ENCODE measurements at places on chromosomes 11 and 22.

DNA sequence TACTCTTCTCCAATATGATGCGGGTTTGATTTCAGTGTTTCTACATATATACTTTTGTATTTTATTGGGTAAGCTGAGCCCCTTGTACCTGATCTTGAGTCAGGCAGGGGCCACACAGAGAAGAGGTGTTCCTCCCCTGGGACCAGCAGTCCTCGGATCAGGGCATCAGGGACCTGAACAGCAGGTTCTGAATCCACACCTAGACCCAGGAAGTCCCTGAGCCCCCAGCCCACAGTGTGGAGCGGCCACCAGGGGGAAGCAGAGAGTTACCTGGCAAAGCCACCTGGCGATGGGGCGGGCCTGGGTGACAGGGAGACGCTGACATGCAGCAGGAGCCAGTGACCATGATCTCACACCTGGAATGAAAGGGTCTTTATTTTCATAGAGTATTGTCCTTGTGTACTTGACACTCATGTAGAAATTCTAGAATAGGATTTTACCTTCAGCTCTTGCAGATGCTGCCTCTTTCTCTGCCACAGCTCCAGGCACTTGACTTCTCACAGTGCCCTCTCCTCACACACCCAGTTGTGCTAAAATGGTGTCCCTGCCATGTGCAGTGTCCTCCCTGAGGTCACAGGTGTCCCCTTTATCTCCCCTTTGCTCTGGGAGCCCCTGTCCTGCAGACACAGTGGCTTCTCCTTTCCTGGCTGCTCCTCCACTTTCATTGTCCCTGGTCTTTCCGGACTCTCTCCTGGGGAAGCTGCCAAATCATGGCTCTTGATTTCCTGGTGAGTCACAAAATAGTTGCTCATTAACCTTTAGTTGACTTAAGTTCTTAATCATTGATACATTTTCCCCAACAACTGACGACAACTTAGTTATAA, 48.5 kb downstream of the GGTLC2 start:
- no peak for DNase-seq

DNA sequence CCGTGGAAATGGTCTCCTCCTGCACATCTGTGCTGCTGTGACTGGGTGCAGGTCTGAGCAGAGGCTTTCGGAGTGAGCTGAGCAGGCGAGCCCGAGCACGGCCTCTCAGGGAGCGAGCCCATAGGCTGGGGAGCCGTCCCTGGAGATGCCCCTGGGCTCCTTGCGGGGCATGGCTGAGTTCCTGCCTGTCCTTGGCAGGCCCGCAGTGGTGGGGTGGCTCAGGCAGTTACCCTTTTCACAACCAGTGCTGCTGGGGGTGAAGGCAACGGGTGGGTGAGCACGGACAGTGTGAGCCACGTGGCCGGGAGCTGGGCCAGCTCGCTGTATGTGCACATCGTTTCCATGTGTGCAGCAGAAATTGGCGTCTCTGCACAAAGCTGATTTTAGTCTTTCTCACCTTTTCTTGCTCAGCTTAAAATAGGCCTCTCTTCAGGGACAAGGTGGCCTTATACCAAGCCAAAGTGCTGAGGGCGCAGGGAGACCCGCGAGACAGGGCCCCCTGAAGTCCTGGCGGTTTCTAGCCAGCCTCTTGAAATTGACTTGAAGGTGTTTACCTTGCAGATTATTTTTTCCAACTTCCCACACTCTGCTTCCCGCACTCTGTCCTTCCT, at the start of gene TP53AIP1:
Gene TP53AIP1, minus strand, starts transcription at position 55 of the 611 bp plus-strand sequence. CDS start 5,053 bp downstream, outside the sequence.
- no peak for DNase-seq

GRCh38 chr11:119854521-119854920, 125.5 kb upstream of the NECTIN1 start:
- DNase-seq, result no peak

DNA sequence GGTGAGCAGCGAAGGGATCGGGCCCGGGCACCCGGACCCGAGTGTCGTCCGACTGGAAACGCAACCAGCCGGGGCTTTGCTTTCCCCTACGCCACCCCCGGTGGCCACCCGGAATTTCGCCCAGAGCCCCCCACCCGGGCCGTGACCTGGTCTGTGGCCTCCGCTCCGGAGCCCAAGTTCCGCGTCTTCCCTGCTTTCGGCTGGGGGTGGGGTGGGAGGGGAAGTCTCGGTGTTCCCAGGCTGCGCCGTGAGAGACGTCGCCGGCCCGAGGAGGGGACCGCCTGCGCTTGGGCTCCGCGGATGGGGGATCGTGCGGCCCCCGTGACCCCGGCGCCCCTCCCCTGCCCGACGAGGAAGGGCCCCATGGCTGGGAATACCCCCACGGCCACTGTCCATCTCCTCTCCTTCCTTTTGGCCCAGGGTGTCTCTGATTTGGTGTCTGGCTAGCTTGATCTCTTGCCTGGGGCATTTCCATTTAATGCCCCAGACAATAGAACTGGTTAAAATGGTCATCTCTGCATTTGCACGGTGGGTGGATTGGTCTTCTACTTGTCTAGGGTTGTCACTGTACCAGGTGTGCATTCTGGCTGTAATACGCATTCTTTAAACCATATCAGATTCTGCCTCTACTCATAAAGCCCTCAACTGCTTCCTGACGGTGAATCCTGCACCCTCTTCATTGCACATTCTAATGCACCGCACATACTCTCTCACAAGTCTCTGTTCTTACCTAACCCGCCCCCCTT, 789 bp downstream of the SIK2 start:
- no peak for DNase-seq

DNA sequence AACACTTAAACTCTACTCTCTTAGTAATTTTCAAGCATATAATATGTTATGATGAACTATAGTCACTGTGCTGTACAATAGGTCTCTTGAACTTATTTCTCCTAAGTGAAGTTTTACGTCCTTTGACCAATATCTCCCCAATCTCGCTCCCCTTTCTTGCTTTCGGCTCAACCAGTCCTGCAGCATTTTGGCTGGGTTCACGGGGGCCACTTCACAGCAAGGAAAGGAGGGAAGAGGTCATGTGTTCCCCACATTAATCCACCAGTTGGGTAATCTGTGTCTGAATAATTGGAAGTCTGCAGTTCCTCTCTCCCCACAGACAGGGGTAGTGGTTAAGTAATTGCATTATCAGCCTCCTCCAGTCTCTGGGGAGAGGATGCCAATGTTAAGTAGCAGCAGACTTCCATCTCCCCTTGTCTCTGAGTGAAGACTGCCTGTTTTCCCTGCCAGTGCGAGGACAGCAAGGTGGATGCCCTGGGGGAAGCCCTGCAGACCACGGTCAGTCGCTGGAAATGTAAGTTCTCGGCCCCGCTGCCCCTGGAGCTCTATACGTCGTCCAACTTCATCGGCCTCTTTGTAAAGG, 59.2 kb upstream of the CRTAM start:
- no peak for DNase-seq

DNA sequence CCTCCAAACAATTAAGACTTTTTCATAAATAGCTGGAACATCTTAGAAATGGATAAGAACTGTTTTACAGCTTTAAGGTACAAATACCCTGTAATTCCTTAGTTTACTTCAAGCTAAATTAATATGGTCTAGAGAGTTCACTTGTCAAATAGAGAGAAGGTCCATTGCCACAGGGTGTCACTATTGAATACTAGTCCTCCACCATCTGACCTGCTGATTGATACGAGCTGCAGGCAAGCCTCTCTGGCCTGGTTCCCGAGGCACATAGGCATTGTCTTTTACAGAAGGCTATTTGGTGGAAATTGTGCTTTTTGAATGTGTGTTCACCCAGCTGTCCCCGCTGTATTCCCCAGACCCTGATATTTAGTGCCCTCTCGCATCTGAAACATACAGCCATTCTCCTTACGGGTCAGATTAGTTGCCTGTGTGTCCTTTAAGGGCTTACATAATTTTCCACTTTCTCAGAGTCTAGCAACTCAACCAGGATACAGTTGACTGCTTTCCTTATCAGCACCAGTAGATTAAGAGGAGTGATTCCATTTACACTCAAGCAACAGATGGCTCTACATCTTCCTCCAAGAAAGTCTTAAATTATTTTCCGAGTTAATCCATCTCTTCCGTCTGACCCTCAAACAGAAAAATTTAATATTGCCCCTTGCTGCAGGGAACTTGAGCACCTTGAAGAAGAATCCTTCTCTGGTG, 788.8 kb upstream of the FAT3 start:
- DNase-seq, result no peak

GRCh38 chr11:57474803-57475115, 14.4 kb downstream of the RTN4RL2 start:
- DNase-seq, result no peak

DNA sequence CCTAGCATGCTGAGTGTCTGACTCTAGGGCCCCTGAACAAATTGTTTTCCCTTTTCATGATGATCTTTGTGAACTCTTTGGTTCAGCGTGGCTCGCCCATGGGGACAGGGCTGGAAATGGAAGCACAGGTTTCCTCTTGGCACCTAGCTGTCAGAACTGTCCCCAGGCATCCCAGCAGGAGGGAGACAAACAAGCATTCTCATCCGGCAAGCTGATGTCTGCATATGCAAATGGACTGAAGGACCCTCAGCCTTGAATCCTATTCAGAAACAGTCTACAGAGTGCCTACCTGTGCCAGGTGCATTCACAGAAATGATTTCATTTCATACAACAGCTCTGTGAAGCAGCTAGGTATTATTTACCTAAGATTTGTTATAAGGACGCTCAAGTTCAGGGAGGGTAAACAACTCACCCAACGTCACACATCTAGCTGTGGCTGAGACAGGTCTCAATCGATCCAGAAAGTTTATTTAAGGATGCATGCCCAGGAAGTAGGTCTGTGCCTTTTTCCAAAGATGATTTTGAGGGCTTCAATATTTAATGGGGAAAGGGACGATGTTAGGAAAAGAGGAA, 176.4 kb downstream of the KIRREL3 start:
- no peak for DNase-seq

DNA sequence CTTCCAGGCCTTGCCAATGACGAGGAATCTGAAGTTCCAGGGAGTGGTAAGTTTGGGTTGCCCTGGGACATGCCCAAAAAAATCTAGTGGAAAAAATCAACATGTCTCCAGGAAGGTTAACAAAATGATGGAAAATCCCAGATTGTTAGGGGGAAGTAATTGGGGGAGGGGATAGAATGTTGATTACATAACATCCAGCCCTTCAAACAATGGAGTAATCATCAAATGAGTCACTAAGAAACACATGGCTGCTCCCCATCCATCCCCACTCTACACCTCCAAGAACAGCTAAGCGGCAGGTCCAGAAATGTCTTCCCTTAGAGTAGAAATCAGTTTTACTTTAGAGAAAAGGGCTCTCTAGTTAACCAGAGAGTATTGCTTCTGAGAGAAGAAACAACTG, 94.9 kb downstream of the ETS1 start:
- no peak for DNase-seq

- no peak for DNase-seq
These were observed 40.5 kb downstream of the SGSM3 start for GRCh38 chr22:40410731-40411505.
